Amygdala (tissue), 56 donors: ENCODE measurements at places on chromosomes 3 and 15.

- DNase-seq: no peak
Measured at GRCh38 chr3:29397406-29397805, 116.5 kb downstream of the RBMS3 start.

- DNase-seq: no peak
Measured at GRCh38 chr3:21839592-21839991, 88.6 kb upstream of the ZNF385D start.

DNA sequence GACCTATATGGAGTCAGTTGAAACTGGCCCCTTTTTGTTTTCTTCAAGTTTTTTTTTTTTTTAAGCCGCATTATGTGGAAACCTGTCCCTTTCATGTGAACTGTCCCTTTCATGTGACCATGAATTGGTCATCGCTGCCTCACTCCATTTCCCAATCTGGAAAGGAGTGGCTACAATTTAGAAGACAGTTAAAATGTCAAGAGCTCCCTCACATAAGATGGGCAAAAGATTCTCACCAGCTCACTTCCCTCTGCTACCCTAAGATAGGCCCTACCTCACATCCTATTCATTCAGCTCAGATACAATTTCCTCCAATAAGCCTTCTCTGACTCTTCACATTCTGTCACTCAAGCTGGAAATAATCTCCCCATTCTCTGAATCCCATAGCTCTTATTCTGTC lies 111.3 kb upstream of the BCL6 start:
- no peak for DNase-seq

DNA sequence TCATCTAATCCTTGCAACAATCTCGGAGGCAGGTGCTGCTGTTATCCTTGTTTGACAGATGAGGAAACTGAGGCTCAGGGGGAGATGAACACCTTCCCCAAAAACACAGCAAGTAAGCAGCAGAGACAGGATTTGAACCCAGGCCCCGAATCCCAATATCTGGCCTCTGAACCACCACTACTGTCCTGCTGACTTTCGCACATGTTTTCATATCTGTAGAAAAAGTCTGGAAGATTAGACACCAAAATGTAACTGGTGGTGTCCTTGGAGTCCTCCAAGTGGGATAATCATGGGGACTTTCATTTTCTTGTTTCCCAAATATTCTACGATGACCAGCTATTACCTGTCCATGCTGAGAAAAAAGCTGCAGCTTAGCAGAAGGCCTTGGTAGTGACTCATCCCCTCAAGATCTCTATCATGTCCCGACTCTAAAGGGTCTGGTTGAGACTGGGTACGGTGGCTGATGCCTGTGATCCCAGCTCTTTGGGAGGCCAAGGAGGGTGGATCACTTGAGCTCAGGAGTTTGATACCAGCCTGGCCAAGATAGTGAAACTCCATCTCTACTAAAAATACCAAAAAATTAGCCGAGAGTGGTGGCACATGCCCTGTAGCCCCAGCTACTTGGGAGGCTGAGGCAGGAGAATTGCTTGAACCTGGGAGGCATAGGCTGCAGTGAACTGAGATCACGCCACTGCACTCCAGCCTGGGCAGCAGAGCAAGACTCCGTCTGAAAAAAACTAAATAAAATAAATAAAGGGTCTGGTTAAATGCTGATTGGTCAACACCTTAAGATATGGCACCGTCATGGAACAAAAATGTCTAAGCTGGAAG lies 8.6 kb downstream of the IRAK2 start:
- no peak for DNase-seq

GRCh38 chr3:23836536-23837230 lies 30.9 kb downstream of the UBE2E1 start:
- no peak for DNase-seq

- DNase-seq: peak; percentile 72
Measured at GRCh38 chr3:197297476-197298340, 704 bp downstream of the DLG1 start.

DNA sequence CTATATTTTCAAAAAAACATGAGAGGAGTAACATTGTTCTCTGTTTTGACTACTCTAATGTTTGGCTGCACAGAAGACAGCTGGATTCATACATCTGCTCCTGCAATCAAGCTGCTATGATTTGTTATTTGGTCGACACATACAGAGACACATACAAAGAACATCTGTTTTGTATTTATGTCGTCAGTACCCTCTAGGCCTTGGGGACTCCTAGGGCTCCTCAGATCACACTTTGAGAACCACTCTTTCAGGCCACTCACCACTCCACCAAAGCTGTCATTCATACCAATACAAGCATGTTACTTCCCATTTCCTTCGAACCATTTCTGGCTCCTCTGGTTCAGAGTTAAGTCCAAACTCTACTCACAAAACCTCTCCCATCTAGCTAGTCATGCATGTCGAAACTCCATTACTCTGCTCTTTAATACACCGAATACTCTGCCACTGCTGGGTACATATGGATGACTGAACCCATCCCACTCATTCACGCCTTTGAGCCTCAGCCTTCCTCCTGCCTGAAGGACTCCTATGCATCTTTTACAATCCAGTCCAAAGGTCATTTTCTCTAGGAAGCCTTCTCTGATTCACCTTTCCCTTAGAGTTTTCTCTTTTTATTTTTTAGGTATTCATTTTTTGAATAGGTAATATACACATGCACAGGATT lies 102.9 kb upstream of the ARHGEF3 start:
- DNase-seq: no peak

DNA sequence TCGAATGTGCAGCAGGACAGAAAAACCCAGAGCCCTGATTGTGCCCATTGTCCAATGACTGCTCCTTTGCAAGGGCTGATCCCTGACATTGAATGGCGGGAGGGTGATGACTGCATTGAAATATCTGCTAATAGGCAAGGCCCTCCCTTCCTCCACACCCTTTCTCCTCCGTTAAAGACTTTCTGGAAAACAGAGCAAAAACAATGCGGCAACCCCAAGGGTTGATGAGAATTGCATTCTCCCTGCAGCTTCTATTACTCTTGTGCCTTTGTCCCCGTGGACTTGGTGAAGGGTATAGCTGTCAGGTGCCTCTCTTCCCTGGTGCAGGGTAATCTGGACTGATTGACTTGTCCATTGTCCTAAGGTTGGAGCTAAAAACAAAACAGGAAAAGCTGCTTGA lies 71.8 kb downstream of the THSD4 start:
- DNase-seq: no peak

GRCh38 chr15:89972085-89972484 lies 29.0 kb upstream of the ZNF710 start:
- DNase-seq: no peak

GRCh38 chr15:39887832-39888231 lies 32.2 kb downstream of the GPR176 start:
- DNase-seq: no peak

DNA sequence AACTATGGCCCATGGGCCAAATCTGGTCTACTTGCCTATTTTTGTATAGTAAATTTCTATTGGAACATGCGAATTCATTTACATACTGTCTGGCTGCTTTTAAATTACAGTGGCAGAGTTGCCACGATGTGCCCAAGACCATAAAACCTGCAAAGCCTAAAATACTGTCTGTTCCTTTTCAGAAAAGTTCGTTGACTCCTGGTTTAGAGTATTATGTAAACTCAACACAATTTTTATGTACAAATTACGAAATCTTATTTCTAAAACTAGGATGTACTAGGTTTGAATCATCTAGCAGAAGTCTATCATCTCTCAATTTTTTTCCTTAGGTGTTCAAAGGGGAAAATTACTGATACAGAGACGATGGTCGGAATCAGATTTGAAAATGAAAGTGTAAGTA lies 26.9 kb downstream of the SENP2 start:
- no peak for DNase-seq
